ENCODE measurements at places on chromosomes 4 and X.

GRCh38 chrX:76148753-76149152, 24.1 kb upstream of the PBDC1 start:
- no peak for DNase-seq

GRCh38 chr4:43148481-43148880, 256.0 kb downstream of the GRXCR1 start:
- no peak for DNase-seq

DNA sequence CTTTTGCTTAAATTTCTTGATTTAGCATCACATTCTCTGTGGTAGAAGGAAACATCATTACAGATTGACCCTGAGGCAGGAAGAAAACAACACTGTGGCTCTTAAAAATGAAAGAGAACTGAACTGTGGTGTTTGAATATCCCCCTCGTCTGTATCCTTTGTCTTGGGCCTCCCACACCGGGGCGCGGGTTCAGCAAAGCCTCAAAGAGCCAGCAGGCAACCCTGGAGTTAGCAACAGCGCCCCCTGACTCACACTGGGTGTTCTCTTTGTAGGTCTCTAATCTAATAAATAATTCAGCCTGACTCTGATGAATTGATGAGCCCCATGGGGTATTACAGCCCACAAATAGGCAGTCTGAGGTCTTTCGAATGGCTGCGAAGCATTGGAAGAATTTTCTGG, 46.1 kb upstream of the CTSO start:
- no peak for DNase-seq

GRCh38 chr4:8905226-8905772, 33.7 kb upstream of the HMX1 start:
- DNase-seq, result no peak

DNA sequence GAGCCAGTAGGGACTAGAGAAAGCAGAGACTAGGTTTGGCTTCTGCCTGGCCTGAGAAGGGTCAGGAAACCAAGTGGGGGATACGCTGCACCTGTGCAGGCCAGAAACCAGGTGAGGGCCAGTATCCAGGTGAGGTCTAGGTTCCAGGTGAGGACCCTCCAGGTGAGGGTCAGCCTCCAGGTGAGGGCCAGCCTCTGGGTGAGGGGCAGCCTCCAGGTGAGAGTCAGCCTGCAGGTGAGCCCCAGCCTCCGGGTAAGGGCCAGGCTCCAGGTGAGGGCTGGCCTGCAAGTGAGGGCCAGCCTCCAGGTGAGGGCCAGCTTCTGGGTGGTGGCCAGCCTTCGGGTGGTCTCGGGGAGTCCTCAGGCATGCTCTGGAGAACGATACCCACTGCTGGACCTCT, 238.8 kb downstream of the USP46 start:
- DNase-seq, result no peak

- no peak for DNase-seq
Observed at GRCh38 chrX:150792949-150793527, 99.8 kb downstream of the MTMR1 start.

- no peak for DNase-seq
Observed at GRCh38 chr4:77040854-77041725, 34.7 kb downstream of the CCNI start.

GRCh38 chrX:133185119-133185518, 33.0 kb downstream of the TFDP3 start:
- DNase-seq, result no peak

GRCh38 chr4:184748251-184748652, 14.4 kb upstream of the CENPU start:
- DNase-seq, result no peak

DNA sequence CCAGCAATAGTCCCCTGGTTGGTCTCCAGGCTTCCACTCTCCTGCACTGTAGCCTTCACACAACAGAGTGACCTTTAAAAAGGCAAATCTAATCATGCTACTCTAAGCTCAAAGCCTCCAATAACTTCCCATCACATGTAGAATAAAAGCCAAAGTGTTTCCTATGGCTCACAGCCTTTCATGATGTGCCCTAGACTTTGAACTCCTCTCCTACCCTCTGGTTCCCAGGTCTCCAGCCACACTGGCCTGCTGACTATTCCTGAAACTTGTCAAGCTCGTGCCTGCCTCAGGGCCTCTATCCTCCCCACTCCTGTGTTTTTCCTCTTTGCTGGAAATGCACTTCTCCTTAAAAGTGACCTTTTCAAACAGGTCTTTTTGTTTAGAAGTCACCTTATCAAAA, 3.1 kb downstream of the MANBA start:
- no peak for DNase-seq

All from Panc1 (cell line).